ENCODE measurements at places on chromosomes 12 and 14. TPM values are rescaled to one million over a fixed set of nuclear protein-coding genes. Genes with fewer than 3 reads are reported as not detected.

PLCZ1 gene
- total RNA-seq = not detected

KRT83 gene
- total RNA-seq = not detected

AMHR2 gene
- not detected for total RNA-seq

ABCD2 gene
- total RNA-seq = 30.8 TPM

INHBC gene
- total RNA-seq = not detected

WNT1 gene
- 2.0 TPM for total RNA-seq

GRCh38 chr12:117590386-117590785 lies 229.0 kb upstream of the NOS1 start:
- no peak for DNase-seq

DNA sequence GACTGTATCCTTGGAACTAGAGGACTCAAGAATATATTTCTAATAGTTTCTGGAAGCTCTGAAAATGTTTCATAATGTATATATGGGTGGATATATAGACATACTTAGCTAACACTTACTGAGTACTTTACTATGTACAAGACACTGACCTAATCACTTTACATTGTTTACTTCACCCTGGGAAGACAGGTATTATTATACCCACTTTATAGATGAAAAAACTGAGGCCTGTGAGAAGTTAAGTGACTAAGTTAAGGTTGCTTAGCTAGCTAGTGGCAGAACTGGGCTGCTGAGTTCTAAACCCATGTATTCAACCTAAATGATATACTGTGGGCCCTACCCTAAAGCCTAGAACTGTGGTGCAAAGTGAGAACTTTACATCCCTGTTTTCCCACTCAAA lies 79.1 kb upstream of the SSTR1 start:
- DNase-seq = no peak

GRCh38 chr14:23306412-23307145 lies at the start of gene BCL2L2:
BCL2L2 (plus strand) TSS chr14:23306833; CDS start chr14:23307768, 935 bp downstream.
- DNase-seq = peak; percentile 49

DNA sequence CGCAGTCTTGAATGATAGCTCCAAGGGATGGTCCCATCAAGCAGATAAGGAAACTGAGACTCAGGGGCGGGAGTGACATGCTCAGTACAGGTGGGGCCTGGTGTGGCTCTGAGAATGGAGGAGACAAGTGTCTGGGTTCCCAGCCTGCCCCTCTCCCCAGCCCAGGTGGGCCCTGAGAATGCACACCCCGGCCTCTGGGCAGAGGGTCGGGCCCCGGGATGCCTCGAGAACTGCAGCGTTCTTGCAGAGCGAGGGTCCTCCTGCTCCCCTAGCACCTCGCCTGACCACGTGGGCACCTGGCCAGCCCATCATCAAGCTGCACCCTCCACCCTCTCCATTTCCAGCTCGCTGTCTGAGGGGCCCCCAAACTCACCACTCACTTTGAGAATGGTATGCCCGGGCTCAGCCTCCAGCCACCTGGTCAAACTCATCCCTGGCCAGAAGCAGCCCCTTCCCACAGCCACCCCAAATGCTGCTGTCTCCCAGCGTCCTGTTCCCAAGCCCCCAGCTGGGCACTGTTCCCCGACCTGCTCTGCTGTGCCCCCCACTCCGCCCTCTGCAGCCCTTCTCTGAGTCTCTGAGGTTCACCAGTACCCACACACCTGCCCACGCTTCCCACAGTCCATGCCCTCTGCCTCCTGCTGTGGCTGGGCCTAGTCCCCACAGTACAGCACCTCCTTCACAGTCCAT lies 44.3 kb downstream of the CYP46A1 start:
- peak; percentile 19 for DNase-seq

GRCh38 chr14:36816481-36816880 lies 154.8 kb downstream of the PAX9 start:
- DNase-seq = no peak

DNA sequence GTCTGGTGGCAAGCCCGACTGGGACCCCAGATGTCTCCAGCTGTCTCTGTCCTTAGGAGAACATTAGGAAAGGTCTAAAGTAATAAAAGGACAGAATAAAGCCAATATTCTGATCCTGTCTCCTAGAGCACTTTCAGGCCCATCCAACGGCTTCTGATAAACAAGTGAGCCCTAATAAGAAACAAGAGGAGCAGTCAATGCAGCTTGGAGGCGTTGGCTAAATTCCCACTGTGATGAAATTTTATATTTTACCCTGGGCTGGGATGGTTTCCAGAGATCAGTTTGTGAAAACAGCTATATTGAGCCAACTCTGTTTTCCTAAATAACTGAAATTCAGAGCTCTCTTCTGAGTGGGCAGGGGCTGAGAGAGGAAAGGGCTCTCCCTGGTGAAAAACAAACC lies 55.5 kb upstream of the SRRM4 start:
- no peak for DNase-seq

GRCh38 chr14:23055621-23056144 lies 1.6 kb downstream of the CDH24 start:
- DNase-seq = no peak

DNA sequence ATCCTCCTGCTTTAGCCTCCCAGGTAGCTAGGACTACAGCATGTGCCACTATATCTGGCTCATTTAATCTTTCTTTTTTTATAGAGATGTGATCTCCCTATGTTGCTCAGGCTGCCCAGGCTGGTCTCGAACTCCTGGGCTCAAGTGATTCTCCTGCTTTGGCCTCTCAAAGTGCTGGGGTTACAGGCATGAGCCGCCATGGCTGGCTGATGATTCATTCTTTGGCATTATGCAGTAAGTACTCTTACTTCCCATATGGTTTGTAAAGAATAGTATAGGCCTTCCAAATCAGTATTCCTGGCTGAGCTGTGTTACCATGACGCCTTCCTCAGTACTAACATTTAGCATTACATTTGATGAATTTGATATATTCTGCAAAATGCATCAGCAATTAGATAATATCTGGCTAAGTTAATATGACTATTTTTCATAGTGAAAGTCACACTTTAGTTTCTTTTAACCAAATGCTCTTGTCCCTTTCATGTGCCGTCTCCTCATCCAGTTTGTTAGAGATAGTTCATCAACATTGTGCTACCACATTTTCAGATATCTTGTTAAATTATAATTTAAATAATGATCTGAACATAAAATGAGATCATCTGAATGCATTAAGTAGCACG lies 3.2 kb upstream of the MIA2 start:
- no peak for DNase-seq

GRCh38 chr12:125434936-125435443 lies 369.8 kb downstream of the AACS start:
- DNase-seq = no peak

- DNase-seq = no peak
Observed at GRCh38 chr12:125210104-125210755, 145.0 kb downstream of the AACS start.

- no peak for DNase-seq
Observed at GRCh38 chr12:82176026-82176425, 182.2 kb downstream of the CCDC59 start.

DNA sequence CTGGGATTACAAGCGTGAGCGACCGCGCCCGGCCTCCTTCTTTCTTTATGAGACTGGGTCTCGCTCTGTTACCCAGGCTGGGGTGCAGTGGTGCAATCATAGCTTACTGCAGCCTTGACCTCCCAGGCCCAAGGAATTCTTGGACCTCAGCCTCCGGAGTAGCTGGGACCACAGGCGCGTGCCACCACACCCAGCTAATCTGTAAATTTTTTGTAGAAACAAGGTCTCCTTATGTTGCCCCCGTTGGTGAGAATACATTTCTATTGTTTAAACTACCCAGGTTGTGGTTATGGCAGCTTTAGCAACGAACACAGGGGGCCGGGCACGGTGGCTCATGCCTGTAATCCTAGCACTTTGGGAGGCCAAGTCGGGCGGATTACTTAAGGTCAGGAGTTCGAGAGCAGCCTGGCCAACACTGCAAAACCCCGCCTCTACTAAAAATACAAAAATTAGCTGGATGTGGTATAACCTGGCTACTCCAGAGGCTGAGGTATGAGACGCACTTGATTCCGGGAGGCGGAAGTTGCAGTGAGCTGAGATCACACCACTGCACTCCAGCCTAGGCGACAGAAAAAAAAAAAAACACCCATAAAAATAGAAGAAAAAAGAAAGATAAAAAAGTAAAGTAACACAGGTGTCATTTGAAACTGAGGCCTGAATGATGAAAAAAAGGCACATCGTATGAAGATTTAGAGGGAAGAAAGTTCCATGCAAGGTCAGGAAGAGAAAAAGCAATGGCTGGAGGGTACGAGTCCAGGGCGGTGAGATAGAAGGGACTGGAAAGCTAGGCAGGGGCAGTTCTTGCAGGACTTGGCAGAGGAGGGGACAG lies 977 bp upstream of the TMEM120B start:
- peak; percentile 48 for DNase-seq

DNA sequence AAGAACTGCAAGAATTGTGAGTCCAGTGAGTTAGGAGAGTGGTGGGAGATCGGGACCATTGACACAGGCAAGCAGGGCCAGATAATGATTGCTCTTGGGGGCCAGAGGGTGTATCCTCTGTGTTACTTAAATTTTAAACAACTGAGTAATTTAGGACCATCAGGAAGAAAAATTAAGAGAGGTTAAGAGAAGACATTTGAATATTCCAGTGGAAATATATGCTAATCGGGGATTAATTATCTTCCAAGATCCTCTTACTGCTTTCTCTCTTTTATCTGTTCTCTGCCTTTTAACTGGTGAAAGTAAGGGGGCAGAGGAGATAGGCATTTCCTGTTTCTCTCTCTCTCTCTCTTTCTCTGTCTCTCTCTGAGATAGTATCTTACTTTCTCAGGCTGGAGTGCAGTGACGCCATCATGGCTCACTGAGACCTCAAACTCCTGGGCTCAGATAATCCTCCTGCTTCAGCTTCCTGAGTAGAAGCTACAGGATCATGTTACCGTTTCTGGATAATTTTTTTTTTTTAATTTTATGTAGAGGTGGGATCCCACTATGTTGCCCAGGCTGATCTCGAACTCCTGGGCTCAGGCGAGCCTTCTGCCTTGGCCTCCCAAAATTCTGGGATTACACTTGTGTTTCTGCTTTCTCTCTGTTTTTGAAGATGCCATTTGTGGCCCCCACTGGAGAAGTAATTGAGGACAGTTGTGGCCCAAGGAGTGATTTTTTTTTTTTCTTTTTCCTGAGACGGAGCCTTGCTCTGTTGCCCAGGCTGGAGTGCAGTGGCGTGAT lies 85.1 kb downstream of the DIP2B start:
- DNase-seq = no peak

DNA sequence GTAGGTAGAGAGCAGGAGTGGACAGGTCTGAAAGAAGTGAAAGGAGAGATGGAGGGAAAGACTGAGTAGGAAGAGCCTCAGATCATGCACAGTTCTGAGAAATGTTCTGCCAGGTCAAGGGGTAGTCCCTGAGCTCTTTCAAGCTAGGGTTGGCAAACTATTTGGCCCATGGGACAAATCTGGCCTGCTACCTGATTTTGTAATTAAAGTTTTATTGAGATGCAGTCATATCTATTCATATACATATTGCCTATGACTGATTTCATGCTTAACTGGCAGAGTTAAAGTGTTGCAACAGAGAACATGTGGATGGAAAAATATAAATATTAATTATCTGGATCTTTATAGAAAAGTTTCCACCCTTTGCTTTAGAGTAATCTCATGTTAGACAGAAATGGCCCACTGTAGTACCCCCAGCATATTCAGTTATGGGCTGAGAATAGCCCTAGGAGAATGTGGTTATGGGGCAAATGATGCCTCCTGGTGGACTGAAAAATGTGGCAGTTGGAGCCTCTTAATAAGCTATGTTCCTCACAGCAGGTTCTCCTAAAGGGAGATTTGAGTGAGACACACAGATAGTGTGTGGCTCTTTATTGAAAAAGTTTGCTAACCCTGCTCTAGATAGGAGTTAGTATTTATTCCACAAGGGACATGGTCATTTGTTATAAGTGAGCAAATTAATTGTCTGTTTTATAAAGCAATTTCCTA lies 476.9 kb downstream of the LRIG3 start:
- no peak for DNase-seq

DNA sequence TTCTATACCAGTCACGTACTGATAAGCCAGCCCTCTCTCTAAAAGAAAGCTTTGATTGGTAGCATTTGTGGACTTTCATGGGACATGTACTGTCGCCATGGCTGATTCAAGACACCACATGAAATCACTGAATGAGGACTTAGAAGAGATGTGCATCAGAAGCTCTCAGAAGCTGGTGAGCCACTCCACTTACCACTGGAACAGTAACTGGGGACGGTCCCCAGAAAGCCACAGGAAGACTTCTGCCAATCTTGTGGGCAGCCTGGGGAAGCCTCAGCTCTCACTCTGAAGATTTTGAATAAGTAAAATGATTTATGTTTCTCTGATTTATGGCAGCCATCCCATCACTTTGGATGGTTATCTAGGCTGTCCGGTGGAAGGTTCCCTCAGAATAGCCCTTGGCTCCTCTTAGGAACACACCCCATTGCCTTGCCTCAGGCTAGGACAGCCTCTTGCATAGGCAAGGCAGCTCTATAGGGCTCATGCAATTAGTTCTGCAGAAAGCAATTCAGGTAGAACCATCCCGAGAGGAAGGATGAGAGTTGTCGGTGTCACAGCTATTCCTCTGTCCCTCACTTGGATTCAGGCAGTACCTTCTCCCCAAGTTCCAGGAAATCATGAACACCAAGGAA lies 9.8 kb downstream of the DHRS1 start:
- peak; percentile 67 for DNase-seq

DNA sequence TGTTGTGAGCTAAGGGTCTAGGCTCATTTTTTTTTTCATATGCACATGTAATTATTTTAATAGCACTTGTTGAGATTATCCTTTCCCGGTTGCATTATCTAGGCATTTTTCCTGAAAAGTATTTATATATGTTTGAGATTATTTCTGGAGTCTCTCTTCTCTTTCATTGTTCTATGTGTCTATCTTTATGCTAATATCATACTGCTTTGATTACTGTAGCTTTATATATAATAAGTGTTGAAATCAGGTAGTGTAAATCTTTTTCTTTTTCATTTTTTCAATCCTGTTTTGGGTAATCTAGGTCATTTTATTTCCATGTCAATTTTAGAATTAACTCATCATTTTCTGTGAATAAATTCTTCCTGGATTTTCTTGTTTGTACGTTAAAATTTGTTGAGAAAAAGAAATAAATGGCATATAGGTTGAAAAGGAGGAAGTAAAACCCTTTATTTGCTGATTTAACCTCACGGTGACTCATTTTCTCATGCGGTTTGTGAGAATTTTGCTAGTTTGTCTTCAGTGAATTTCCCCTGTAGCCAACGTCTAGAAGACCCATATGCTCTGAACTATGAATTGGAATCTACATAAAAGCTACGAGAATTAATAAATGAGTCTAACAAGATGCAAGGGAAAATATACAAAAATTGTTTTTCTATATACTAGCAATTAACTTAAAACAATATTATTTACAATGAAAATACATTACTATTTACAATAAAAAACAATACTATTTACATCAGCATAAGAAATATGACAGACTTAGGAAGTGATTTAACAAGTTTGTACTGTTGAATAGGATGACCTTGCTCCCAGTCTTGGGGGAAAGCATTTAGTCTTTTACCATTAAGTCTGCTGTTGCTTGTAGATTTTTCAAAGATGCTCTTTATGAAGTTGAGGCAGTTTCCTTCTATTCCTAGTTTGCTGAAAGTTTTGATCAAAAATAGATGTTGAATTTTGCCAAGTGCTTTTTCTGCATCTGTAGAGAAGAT lies 105.0 kb downstream of the SNAPC1 start:
- no peak for DNase-seq

Measured in activated naive CD8-positive, alpha-beta T cell treated with anti-CD3 and anti-CD28 coated beads, Interleukin-2, amount 10 ng/mL, durations not matched to agents 7 days and 5 days (primary cell).